T-helper 2 cell treated with Interferon-gamma antibody and Interleukin-4, amounts not matched to agents 5 μg/mL and 100 μg/mL, for 36 hours (primary cell): ENCODE measurements at places on chromosomes 5 and 9.

DNA sequence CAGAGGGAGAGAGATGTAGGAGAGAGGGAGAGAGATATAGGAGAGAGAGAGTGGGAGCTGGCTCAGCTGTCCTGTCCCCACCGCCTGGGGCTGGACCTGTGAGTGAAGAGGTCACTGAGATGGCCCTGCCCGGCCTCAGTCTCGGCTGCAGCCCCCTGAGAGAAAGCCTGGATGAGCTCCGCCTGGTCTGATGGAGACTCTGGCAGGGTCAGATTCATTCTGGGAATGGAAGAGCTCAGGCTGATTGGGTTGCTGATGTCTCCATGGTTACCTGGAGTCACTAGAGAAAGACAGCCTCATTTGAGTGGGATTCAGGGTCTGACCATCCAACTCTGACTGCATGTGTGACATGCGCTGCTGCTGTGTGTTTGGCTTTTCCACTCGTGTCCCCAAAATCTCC lies 27.1 kb upstream of the SEMA4D start:
- no peak for DNase-seq

DNA sequence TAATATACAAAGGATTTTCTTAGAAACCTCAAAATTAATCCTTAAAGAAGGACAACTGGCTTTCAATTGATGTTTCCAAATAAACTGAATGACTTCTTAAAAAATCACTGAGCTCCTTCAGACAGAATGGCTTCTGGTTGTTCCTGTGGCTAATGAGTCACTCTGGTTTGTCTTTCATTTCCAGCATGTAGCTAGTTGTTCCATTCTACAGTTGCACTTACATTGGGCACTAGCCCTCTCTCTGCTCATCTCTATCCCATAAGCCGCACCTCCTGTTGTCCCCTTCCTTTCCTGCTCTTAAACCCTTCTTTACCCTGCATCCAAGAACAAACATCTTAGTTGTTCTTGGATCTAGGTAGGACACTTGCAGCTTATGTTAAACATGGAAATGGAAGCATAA lies 235.3 kb upstream of the HAPLN1 start:
- DNase-seq = no peak

GRCh38 chr5:51185850-51186329 lies 197.4 kb upstream of the ISL1 start:
- no peak for DNase-seq

DNA sequence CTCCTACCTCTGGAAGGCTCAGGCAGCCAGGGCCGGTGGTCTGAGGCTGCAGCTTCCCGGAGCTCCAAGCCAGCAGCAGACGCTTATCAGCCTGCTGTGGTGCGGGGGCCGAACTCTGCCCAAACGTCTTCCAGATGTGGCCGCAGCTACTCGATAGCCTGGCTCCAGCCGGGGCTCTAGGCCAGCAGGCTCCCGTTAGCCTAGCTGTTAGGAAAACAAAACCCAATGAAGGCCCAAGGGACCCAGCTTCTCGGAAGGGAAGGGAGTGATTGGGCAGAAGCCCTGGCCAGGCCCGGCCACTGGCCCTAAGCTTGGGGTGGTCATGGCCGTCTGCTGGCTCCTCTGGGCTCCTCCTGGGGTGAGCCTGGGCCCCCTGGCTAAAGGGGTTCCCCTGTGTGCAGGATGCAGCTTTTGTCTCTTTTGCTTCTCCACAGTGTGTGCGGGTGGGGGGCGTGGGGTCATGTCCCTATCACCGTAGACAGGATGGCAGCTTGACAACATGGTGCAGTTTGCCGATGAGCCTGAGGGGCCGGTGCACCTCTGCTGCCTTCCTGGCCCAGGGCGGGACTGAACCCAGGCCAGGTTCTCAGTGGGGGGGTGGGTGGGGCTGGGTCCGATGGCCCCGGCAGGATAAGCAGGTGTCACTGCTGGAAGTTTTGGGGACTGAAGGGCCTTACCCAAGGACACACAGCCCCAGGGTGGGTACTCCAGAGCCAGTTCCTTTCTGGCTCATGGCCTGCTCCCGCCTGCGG lies 18.7 kb downstream of the MYMK start:
- no peak for DNase-seq

- DNase-seq = no peak
These were observed 9.0 kb downstream of the SLC36A1 start for GRCh38 chr5:151456321-151456940.

GRCh38 chr5:78591972-78592700 lies 56.4 kb downstream of the LHFPL2 start:
- no peak for DNase-seq

DNA sequence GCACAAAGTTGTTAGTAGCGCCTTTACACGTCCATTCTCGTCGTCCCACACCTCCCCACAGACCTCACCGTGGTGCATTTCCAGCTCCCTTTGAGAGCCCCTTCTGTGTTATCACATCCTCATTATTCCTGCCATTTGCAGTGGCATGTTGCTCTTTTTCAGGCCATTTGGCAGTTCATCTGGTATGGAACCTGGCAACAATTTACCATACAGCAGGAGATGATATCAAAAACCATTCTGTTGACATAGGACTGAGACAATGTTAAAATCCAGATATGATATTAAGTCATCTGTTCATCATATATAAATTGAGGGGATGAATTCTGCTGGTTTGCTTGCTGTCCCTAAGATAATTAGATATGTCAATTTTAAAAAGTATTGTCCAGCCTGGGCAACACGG lies 83.0 kb downstream of the TMEM174 start:
- DNase-seq = no peak

DNA sequence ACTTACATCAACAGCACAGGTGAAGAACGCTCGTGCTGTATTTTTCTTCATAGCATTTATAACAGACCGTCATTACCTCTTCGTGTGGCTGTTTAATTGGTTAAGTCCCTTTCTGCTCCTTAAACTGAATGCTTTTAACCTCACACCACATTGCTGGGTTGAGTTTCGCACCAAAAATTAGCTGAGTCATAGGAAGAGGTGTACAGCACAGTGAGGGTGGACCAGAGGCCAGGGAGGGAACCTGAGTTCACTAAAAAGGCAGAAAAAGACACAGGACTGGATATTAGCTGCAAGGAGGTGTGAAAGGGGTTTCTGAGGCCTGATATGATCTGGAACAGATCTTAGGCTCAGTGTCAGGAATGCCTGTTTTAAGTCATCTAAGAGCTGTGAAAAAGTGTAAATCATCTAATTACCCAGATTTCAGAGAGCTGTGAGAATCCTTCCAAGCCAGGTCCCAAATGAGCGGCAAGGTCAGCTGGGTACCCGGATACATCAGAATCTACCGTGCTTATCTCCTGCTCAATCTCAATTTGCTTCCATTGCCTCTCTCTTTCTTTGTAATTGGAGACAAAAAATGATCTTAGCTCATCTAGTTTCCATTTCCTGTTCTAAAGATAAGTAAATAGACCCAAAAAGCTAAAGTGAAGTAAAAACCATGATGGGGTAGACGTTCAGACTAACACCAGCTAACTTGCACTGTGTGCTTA lies 7.1 kb upstream of the CFAP90 start:
- DNase-seq = peak; percentile 22

DNA sequence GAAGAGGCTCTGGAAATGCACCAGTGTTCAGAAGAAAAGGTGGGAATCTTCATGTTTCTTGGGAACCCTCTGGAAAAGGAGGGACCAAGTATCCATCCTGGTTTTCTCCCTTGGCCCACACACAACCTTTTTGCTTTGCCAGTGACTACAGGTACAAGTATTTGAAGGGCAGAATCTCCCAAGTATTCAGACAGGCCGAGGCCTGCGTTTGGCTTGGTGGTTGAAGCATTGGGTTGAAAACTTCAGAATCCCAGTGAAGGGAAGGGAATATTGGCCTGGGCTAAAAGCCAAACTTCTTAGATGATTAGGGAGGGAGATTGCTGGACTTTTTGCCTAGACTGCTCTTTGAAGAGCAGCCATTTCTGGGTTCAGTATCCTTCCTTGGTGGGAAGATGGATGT lies 71.9 kb downstream of the UBAP1 start:
- DNase-seq = no peak

DNA sequence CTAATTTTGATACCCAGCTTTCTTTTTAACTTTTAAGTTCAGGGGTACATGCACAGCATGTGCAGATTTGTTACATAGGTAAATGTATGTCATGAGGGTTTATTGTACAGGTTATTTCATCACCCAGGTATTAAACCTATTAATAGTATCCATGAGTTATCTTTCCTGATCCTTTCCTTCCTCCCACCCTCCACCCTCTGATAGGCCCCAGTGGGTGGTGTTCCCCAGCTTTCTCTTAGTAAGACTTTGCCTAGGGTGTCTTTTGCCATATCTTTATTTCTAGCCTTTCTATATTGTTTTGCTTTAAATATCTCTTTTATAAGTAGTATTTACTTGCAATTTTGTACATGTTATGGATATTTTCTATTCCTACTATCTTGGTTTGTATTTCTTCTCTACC lies 243.7 kb downstream of the SGCD start:
- DNase-seq = no peak

GRCh38 chr9:114259798-114260523 lies 62.9 kb upstream of the ORM1 start:
- no peak for DNase-seq

DNA sequence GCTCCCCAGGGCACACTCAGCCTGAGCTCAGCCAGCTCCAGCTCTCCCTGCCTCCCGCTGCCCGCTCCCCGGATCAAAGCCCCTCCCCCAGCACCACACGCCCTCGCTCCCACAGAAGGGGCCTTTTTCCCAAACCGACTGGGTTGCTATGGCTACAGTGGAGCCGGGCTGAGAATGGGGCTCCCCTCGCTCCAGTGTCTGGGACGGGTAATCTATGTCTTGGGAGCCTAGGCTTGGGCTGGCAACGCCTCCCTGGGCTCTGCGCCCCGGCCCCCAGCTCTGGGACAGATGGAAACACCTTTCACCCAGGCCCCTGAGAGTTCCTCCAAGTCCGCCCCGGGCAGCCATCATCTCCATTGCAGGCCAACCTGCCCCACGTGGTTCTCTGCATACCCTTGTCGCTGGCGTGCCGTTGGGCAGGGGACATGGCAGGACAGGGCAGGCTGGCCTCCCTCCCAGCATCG lies 29.6 kb downstream of the NOTCH1 start:
- DNase-seq = no peak

GRCh38 chr9:98989036-98990000 lies 45.6 kb downstream of the COL15A1 start:
- DNase-seq = no peak

DNA sequence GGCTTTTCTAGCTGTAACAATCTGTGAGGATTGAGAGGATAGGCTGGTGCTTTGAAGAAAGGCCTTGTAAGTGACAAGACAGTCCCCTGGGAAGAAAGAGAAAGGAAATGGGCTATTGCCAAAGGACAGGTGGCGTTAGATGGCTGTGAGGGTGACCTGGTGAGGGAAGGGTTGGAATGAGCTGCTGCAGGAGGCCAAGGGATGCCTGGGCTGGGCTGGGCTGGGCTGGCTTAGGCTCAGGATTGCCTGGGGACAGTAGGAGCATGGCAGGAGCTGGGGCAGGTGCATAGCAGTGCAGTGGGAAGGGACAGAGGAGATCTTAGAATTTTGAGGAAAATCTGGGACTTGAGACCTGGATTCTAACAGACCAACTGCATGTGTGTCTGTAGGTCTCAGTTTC lies 9.7 kb upstream of the MYOZ3 start:
- DNase-seq = no peak

- no peak for DNase-seq
These were observed 6.0 kb downstream of the DMRT1 start for GRCh38 chr9:847505-847904.
